Activated CD4-positive, alpha-beta T cell treated with anti-CD3 and anti-CD28 coated beads, Interleukin-2, Interleukin-4, amounts not matched to agents 100 ng/mL and 50 ng/mL, durations not matched to agents 16 hours and 8 hours (primary cell): ENCODE measurements at places on chromosomes 5 and 9.

GRCh38 chr9:129171993-129172751, 5.9 kb downstream of the IER5L start:
- DNase-seq: no peak

DNA sequence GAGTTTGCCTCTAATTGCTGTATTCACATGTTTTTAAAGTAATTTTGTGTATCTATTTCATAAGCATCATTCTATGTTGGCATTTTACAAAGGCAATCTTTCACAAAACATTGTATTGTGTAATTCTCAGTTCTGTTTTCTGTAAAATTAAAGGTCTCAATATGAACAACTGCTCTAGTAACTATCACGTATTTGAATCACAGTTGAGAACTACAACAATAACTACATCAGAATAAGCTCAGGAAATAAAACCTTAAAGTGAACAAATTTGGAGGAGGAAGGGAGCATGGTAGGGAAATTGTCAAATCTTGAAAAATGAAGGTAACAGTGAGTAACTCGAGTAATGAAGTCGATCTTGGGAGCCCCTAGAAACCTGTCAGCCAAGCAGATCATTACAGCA, 22.5 kb upstream of the CAMK4 start:
- DNase-seq: peak; percentile 4

- no peak for DNase-seq
Measured at GRCh38 chr5:66958201-66958979, 238.2 kb downstream of the CD180 start.

DNA sequence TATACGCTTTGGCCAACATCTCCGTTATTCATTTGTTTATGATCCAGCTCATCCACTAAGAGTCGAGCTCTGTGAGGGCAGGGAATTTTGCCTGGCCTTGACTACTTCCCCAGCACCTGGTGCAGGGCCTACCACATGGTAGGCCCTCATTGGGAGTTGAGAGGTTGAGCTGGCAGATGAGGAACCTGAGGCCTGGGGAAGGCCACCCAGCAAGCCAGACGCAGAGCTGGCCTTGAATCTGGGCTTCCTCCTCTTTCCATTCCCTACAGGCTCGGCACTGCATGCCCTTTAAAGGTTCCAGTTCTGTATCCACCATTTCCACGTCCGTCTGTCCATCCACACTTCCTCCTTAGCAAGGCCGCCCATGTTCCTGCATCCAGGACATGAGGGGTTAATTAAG, 24.2 kb downstream of the KCNMB1 start:
- no peak for DNase-seq

DNA sequence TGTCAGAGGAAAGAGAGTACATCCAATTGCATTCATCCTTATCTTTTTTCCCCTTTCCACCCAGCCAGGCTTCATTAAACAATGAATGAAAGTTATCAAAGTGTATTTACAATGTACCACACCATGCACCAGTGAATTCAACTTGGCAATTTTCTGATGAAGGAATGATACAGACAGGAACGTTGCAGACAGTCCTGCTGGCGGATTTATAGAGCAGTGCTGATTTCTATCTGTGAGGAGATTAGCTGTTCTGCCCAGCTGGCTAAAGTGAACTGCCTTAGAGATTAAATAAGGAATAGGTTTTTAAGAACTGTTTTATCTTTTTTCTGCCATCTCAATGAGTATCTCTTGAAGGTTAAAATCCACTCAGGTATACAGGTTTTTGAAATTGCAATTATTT, 403.9 kb downstream of the CDH18 start:
- DNase-seq: no peak

DNA sequence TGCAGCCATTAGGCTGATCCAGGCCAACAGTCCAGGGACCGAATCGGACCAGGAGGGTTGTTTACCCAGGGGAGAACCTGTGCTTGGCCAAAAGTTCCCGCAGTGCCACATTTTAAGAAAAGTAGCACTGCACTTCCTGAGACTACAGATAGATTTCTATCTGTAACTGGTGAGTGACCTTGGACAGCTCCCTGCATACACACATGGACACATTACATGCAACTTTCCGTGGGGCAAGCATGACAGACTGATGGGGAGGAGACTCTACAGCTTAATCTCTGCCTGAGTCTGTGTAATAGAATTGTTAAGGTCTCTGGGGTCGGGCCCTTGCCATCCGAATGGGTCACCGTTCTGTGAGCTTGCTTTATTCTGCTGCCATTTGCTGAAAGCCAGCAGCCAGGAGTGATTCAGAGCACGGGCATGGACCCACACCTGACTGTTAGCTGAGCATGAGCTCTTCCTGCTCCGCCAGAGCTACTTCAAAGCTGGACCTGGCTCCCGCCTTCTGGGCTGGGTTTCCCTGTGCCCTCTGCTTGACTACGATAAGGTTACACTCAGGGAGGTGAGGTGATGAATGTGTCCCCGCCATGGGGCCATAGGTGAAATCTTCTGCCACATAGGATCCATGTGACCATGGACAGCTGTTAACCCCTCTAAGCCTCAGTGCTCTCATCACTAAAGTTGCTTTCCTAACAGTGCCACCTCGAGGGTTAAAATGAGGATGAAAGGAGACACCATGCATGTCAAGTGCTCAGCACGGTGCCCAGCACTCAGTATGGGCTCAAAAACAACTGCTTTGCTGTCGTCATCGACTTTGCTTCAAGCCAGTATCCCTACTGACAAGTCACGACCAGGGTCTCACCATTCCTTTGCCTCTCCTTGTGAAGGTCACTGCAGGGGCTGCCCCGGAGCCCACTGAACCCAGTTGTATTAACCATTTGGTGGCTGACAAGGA, 200.0 kb downstream of the MELK start:
- no peak for DNase-seq

DNA sequence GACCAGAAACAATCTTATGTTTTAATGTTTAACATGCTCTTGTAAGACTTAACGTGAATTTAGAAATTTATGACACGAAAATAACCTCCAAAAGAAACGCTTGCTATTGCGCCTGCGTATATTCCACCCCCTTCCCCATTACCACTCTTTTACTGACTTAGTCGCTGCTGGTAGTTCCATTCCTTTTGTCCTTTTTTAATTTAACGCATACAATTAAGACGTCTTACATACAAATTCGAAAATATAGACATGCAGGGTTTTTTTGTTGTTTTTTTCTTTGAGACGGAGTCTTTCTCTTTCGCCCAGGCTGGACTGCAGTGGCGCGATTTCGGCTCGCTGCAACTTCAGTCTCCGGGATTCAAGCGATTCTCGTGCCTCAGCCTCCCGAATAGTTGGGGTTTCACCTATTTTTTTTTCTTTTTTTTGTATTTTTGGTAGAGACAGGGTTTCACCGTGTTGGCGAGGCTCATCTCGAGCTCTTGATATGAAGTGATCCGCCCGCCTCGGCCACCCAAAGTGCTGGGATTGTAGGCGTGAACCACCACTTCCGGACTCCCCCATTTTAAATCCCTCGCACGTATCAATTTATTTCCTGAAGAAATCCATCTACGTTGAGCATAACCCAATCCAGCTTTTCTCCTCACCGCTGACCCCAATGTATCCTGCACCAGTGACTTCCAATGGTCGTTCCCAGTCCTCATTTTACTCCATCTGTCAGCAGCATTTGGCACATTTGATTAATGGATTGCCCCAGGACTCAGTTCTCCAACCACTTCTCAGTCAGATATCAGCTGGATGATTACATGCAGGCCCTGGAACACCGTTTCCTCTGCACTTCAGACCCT, 684 bp upstream of the MED7 start:
- peak; percentile 66 for DNase-seq

DNA sequence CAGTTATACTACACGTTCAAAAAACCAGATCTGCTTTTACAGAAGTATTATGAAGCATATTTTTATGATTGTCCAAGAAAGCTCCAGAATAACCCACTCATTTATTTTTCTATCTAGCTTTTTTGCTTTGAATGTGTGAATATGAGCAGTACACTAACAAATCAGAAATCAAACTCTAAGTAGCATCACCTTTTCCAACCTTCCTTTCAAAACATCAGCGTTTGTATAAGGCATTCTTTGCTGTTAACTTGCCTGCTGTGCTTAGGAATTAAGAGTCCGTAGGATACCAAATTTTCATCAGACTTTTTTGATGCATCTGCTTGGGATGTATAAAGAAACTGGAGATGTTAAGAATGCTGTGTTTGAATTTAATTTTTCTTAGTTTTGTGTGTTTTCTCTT, 3.8 kb downstream of the TLE4 start:
- DNase-seq: no peak

DNA sequence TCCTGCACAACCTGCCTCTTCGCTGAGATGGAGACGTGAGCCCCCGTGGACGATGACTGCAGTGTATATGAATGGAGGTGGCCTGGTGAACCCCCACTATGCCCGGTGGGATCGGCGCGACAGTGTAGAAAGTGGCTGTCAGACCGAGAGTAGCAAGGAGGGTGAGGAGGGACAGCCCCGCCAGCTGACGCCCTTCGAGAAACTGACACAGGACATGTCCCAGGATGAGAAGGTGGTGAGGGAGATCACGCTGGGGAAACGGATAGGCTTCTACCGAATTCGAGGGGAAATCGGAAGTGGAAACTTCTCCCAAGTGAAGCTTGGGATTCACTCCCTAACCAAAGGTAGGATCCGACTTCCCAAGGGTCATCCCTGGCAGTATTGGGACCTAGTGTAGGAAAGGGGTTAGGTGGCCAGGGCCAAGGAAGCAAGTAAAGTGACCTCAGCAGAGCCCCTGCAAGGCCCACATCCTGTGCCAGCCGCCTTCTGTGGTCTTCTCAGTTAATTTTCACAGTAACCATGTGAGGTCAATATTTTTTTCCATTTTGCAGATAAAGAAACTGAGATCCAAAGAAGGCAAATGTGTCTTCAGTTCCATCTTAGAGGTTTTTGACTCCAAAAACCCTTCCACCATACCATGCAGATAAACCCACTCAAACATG, 53.8 kb downstream of the NIM1K start:
- DNase-seq: no peak

GRCh38 chr5:116358911-116359418, 215.7 kb downstream of the SEMA6A start:
- no peak for DNase-seq

DNA sequence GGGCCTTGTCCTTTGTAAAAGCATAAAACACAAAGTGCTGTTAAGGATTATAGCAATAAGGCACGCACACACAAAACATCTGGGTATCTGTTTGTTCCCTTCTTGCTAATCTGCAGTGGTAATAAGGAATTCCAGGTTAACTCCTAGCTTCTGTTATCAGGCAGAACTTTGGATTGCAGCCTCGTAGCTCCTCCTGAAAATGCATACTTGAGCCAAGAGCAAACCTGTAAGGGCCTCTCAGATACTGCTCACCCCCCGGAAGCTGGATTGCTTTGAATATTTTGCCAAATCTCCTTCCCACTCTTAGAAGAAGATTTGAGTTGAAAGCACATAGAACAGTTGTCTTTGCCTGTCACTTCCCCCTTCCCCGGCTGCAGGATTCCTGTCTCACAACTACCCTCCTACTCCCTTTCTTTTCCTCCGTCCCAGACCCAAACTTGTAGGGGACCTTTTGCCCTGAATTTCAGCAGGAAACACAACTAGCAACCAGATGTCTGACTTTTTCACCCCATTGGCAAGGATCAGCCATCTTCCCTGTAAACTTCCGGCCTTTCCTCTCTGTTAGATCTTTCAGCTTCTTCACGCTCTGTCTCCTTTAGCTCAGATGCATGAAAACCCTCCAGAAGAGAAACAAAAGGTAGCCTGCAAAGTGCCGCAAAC, 28.2 kb upstream of the SMAD5 start:
- no peak for DNase-seq

DNA sequence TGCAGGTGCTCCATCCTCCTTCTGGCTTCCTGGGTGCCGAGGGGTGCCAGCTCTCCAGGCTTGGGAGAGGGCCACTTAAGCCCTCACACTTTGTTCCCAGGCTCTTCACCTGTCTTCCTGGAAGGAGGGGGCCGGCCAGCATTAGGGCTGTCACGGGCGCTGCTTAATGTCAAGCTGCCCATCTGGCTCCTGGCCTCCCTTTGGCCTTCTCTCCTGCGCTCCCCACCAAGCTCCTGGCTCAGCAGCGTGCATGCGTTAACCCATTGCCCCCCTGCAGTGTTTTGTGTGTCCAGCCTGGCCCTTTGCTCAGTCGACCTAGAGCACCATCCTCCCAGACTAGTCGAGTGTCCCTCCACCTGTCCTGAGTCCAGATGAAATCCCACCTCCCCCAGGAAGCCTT, 21.3 kb downstream of the NTNG2 start:
- no peak for DNase-seq

DNA sequence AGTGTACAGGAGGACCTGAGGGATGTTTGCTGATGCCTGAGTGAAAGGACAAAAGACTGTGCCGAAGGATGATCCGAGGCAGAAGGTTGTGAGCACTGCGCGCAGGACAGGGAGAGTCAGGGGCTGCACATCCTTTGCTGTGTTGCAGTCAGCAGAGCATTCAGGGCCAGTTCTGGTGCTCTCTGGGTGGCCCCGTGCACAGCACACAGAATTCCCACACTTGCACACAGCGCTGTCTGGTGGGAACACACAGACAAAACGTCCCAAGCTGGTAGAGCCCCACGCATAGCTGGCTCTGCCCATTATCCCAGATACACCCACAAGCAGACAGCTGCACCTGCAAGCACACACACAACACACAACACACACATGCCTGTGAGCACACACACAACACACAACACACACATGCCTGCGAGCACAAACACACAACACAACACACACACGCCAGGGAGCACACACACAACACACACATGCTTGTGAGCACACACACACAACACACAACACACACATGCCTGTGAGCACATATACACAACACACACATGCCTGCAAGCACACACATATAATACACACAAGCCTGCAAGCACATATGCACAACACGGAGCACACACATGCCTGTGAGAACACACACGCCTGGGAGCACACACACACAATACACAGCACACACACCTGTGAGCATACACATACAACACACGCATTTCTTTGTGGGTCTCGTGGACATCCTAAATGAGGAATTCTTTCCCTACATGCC, 74.4 kb downstream of the FGF18 start:
- no peak for DNase-seq

DNA sequence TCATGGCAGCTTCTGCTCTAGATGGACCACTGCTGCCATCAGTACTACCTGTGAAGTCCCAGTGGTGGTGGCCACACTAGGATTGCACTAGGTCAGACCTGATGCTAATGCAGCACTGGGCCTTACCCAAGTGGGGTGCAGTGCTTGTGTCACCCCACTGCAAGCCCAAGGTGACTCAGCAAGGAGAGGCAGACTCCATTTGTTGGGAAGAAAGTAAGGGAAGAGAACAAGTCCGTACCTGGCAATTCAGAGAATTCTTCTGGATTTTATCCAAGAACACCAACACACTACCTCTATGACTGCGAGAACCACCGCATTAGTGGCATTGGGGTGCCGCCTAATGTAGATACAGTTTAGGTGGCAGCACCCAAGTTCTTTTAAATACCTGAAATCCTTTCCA, 34.0 kb upstream of the TYRP1 start:
- DNase-seq: no peak

- no peak for DNase-seq
Measured at GRCh38 chr5:111427762-111428161, 84.6 kb downstream of the STARD4 start.
